Activated B cell treated with CpG ODN at 0.5 μM for 24 hours (primary cell): ENCODE measurements at places on chromosomes 5 and 9. TPM values are rescaled to one million over a fixed set of nuclear protein-coding genes. Genes with fewer than 3 reads are reported as not detected.

The RGS7BP gene
- total RNA-seq, result not detected in 2 replicates

The IL7R gene
- 1.9 and 3.0 TPM in 2 replicates for total RNA-seq

The TSSK1B gene
- not detected in 2 replicates for total RNA-seq

The PCDHGA8 gene
- total RNA-seq, result 0.54 and 0.69 TPM in 2 replicates

The AMBP gene
- total RNA-seq, result not detected in 2 replicates
